Heart right ventricle (tissue), 16 donors: ENCODE measurements at places on chromosomes 1 and 21. TPM values are rescaled to one million over a fixed set of nuclear protein-coding genes. Genes with fewer than 3 reads are reported as not detected.

DNA sequence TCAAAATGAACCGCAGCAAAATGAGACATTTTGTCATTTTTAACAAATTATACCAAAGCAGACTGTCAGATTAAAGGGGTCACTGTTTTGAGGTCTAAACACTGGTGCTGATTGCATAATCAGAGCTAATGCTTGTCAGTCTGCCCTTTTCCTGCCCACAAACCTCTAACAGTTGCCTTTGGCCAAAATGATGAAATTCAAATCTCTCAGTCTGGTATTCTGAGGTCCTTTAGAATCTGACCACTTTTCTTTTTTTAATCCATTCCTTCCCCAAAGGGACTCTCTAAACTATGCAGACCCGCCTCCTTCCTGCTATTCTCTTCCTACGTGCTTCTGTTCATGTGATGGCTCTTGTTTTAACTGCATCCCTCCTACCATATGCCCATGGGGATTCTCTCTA lies 145.2 kb upstream of the SPATA6 start:
- no peak for DNase-seq

- peak; percentile 11 for DNase-seq
These were observed 38.5 kb downstream of the MSTO1 start for GRCh38 chr1:155648207-155649147.

- peak; percentile 82 for DNase-seq
These were observed 35.0 kb upstream of the JAK1 start for GRCh38 chr1:65001231-65001792.

GRCh38 chr1:212447478-212447877 lies 14.8 kb downstream of the NENF start:
- DNase-seq, result no peak

GRCh38 chr1:48552420-48552819 lies 80.4 kb upstream of the SPATA6 start:
- DNase-seq, result no peak

The LINGO4 gene
- total RNA-seq, result 0.67 TPM

The TNNI3K gene
- 80.9 TPM for total RNA-seq
